ENCODE measurements at places on chromosomes 6 and 20.
A peak's percentile ranks its signal among the peaks of the same experiment; 100 is the strongest.

GRCh38 chr20:53425941-53426340 lies 167.7 kb downstream of the ZNF217 start:
- no peak for DNase-seq

GRCh38 chr20:46652699-46653098 lies 1.4 kb upstream of the SLC13A3 start:
- DNase-seq: no peak

DNA sequence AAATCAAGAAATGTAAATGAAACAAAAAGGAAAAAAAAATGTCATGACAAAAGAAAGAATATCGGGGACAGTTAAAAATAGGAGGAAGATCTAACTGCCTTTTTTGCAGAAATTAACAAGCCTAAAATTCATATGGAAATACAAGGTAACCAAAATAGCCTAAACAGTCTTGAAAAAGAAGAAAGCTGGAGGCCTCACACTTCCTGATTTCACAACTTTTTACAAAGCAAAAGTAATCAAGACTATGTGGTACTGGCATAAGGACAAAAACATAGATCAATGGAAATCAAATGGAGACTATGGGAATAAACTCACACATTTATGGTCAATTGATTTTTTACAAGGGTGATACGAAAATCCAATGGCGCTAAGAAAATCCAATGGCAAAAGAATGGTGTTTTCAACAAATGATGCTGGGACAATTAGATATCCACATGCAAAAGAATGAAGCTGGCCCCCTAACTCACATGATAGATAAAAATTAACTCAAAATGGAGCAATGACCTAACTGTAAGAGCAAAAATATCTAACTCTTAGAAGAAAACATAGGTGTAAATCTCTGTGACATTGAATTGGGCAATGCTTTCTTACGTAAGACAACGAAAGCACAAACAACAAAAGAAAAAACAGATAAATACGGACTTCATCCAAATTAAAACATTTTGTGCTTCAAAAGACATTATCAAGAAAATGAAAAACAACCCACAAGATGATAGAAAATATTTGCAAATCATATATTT lies 24.5 kb downstream of the MAP3K5 start:
- DNase-seq: no peak

- no peak for DNase-seq
Observed at GRCh38 chr6:7528565-7528964, 12.9 kb upstream of the DSP start.

- DNase-seq: peak; percentile 79
Observed at GRCh38 chr20:33299111-33299603, 16.1 kb downstream of the BPIFB1 start.

- DNase-seq: no peak
Observed at GRCh38 chr6:153849072-153849779, 189.8 kb upstream of the OPRM1 start.

DNA sequence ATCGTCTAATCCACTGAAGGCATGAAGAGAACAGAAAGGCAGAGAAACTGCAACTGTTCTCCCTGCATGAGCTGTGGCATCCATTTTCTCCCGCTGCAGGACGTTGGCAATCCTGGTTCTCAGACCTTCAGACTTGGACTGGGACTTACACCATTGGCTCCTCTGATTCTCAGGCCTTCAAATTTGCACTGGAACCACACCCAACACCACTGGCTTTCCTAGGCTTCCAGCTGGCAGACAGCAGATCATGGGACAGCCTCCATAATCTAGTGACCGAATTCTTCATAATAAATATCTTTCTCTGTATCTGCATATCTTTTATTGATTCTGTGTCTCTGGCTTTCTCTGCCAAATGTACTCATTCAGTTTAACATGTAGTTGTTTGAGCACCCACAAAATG lies 14.1 kb upstream of the ARG1 start:
- no peak for DNase-seq

DNA sequence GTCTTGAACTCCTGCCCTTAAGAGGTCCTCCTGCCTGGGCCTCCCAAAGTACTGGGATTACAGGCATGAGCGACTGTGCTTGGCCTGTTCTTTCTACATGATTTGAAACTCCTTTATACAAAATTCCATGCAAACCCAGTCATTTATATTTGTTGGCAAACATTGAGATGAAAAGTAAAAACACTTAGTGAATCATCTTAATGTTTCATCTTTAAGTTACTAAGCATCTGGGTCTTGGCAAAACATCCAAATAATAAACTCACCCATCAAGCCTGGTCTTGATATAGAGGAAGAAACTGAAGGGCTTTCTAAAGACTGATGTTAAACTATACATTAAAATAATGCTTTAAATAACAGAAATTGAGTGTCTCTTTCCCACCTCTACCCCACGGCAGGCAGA lies 95.1 kb downstream of the FUT9 start:
- DNase-seq: no peak

GRCh38 chr20:17705916-17706315 lies 6.2 kb downstream of the BANF2 start:
- no peak for DNase-seq

DNA sequence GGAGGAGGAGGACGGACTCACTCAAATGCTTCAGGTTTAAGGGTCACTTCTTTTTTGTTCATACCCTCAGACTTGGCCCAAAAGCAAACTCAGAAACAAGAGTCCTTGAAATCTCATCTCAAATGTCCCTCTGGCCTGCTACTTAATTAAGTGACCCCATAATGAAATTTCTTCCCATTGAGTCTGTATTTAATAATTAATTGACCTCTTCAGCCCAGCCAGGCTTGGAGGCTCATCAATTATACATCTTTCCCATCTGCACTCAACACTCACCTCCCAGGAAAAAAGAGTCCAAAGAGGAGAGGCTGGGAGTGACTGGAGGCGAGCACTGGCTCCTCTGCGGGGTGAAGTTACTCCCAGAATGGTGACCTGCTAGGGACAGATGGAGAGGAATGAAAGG lies 90.5 kb upstream of the EYA2 start:
- no peak for DNase-seq
